ENCODE measurements at places on chromosomes 4 and X.

DNA sequence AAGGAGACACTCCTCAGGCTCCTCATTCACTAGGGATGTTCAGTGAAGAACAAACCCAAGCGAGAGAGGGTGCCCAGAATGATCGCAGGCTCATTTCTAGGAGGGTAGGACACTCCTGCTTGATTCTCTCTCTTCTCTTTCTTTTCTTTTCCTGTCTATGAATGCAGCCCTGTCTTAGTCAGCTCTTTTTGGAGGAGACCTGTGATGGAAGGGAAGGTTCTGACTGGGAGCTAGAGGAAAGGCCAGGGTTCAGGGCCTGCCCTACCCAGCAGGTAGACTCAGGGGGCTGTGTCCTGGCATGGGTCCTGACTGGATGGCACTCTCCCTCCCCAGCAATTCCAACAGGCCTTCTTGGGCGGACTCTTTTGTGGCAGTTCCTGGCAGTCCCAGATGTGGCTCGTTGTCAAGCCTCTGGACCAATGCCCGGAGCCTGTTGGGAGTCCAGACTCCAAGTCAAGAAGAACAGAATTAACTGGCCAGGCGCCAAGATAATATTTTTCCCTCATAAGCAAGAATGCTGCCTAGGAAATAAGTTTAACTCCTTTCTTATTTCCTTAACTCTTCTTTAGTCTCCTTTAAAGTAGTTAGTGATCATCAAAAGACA, 139.4 kb upstream of the SCML1 start:
- no peak for DNase-seq

DNA sequence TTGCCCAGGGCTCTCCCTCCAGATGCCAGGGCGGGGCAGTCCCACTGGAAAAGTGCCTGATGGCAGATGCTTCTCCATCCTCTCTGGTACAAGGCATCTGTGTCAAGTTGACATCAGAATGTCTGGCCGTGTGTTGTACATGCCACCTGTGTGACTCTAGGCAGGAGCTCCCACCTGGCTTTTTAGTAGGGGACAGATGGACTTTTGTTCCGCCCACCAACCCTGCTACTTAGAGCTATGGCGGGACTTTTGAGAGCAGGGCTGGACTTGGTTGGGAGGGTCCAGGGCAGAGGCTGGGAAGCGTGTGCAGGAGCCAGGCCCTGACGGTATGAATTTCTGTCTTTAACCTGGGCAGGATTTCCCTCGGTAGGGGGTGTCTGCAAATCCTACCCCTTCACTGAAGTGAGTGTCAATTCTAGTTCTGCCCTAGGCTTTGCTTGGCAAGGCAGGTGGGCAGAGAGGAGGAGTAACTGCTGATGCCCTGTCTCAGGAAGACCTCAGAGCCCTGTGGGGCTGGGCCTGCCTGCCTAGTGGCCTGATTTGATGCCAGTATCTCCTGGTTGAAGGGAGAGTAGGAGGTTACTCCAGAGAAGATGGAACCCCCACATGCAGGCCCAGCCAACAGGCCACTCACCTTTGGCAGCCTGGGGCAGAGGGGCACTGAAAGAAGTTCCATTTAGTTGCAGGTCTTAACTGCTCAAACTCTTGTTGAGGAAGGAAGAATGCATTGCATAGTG, 99.1 kb downstream of the PJA1 start:
- no peak for DNase-seq

DNA sequence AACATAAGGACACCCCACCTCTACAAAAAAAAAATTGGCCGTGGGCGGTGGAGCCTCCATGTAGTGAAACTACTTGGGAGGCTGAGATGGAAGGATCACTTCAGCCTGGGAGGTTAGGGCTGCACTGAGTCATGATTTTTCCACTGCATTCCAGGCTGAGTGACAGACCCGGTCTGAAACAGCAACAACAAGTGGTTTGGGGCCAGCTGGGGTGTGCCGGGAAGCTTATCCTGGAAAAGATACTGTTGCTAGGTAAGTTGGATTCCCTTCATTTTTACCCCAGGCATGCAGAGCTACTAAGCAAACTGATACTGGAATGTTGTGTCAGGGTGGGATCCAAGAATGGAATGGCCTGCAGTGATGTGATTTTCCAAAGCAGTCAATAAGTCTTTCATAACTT, 57.0 kb downstream of the XAGE2 start:
- DNase-seq, result no peak

GRCh38 chr4:140326395-140326993, 47.0 kb upstream of the SCOC start:
- DNase-seq, result no peak

DNA sequence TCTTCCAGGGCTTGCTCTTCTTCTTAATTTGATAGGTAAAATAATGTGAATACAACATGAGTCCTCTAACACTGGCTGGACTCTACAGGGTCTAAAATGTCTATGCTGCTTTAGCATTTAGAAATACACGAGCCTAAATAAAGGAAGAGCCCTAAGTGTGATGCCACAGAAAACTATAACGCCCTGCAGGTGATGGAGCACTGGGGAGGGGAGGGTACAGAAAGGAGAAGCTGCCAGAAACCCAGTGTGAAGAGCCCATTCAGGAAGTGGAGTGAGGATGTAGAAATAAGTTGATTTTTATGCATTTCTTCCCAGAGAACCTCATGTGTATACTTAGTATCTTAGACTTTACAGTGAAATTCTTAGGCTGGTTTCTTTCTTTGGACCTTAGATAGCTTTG, 83.4 kb downstream of the TNIP2 start:
- DNase-seq, result no peak

GRCh38 chrX:5829469-5829868, 399.2 kb downstream of the NLGN4X start:
- no peak for DNase-seq

DNA sequence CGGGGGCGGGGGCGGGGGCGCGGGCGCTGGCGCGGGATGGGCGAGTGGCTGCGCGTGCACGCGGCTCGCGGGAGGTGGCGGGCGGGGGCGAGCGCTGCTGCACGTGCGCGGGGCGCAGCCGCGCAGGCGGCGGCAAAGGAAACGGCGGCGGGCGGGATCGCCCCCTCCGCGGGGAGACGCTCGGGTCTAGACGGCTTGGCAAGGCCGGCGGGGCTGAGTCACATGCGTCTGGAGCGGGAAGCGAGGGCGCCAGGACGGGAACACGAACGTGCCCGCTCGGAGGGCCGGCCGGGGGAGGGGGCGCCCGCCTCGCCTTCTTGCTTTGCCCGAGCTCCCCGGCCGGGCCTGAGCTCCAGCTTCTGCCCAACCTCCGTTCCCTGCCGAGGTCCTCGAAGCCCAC, 4.3 kb upstream of the HAUS7 start:
- no peak for DNase-seq

- DNase-seq, result no peak
These were observed 43.9 kb upstream of the HMX1 start for GRCh38 chr4:8915201-8916200.

DNA sequence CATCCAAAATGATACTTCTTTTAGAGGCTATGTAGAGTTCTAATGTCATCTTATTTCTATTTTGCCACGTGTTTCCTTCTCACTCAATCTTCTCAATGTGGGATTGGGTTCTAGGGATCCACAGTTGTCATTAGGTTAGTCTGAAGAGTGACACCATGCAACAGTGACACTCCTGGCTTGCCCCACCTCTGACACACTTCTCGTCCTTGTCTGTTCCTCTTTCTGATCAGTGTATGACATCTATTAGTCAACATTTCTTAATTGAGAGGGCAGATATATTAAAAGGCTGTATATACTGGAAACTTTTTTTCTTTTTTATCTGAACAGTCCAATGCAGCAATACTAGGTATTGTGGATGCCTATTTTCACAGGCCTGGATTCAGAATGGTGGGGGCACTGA, 67.6 kb upstream of the GYPA start:
- DNase-seq, result no peak

- DNase-seq, result no peak
These were observed 430.2 kb upstream of the ZFP42 start for GRCh38 chr4:187565416-187565815.

DNA sequence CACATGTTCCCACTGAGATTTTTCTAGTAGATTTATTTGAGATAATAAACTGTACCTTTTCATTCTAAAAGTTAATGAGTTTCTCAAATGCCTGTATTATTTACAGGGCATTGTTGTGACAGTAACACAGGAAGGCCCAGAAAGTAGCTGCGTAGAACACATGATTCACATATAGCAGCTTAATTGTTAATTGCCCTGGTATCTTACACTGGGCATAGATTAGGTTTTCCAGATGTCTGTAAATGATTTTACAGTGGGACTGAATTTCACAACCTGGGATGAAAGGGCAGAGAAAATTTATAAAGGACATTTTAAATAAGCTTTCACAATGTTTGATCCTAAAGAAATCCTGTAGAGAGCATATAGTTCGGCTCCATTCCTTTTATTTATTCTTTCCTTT, 27.6 kb downstream of the UGT8 start:
- DNase-seq, result no peak

- DNase-seq, result no peak
These were observed 67.4 kb downstream of the ZNF827 start for GRCh38 chr4:145871209-145871608.

DNA sequence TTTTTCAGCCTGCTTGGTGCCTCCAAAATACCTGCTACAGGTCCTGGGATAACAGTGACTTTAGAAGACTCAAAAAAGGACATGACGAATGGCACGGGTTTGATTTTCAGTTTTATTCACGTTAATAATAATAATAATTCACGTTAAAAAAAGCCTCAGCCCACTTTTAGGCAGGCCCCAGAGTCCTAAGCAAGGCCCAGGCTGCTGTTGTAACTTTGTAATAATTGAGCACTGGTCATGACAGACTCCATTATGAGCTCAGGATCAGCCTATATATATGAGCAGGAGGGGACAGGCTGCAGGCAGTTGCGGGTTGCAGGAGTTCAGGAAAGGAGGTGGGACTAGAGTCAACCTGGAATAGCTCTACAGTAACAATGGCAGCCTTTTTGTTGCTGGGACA, at the start of gene TMEM31:
TSS of gene TMEM31 (plus strand) at position 301 of the 400 bp plus-strand sequence. CDS start 1,350 bp downstream, outside the sequence.
- no peak for DNase-seq

GRCh38 chr4:121740796-121741409, 24.1 kb downstream of the SMIM43 start:
- DNase-seq, result no peak

DNA sequence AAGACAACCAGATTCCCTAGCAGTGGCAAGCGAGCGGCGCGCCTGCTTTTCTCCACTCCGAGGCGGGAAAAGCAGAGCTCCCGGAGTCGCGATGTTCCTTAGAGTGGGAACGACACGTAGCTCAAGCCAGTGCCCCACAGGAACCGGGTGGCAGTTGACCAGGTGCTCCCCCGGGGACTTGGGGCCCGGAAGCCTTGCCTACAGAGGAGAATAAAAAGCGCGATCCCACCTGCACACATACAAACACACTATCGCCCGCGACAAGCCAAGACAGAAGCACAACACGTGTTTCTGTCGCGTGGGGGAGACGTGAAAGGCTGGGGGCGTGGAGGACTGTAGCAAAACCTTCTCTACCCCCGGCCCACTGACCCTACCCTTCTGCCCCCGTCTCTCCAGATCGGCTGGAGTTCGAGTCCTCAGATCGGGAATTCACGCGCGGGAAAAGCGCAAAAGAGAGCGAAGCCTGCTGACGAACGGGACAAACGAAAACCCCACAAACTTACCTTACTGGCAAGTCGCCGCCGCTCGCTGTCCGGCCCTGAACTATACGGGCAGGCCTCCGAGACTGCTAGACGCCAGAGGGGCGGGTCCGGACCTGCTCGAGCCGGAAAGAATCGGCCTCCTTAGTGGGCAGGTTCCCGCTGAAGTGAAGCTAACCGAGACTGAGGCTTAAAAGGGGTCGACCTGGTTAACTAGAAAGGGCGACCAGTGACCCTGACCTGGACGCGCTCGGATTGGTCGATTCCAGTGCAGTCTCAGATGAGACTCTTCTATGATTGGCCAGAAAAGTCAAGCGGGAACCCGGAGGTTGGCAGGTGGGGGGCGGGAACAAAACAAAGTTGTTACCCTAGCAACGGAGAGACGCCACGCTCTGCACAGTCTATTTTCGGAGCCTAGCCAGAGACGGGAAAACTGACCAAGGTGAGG, at the start of the genes DNAAF6 and NUP62CL:
TSS of gene DNAAF6 (plus strand) at position 842 of the 927 bp plus-strand sequence. CDS start 6,265 bp downstream, outside the sequence.
TSS of gene NUP62CL (minus strand) at position 664 of the 927 bp plus-strand sequence. CDS start 31,287 bp downstream, outside the sequence.
- DNase-seq, result no peak

DNA sequence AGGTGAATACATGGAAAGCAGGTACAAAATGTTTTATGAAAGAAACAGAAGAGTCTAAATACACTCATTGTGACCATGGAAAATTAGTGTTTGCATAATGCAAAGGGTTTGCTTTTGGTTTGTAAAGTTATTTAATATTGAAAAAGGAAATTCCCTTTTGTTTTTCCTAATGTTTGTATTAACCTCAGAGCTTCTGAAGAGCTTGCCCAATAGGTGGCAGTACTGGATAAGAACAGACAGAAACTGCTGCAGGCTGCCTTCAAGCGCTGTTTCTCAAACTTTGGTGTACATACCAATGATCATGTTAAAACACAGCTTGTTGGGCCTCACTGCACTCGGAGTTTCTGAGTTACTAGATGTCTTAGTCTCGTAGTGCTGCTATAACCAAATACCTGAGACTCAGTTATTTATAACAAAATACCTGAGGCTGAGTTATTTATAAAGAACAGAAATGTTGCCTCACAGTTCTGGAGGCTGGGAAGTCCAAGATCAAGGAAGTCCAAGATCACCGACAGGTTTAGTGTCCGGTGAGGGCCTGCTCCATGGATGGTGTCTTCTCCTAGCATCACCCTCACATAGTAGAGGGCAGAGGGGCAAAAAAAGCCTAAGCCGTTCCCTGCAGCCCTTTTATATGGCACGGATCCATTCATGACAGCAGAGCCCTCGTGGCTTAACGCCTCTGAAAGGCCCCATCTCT, 54.2 kb downstream of the SUPT20HL2 start:
- peak; percentile 20 for DNase-seq

DNA sequence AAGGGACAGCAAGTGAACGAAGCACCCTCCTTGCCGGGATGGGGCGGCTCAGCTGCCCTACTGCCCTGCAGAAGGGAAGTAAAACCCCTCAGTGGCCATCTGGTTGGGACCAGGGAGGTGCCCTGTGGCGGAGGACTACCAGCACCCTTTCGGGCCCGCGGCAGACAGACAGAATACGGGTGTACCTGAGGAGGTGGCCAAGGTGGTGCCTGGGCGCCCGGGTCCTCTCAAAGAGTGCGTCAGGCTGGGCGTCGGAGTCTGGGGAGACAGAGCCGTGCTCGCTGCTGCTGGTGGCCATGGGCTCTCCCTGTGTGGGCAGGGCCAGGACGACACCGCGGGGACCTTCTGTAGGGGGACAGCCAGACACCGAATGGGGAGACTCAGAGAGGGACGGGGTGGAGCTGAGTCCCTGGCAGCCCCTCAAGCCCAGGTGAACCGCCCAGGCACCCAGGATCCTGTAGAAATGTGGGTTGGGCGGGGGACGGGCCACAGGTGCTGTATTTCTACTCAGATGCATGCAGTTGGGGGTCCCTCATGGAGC, 29.7 kb downstream of the PDHA1 start:
- no peak for DNase-seq

- no peak for DNase-seq
These were observed 113.1 kb downstream of the SHROOM4 start for GRCh38 chrX:50700921-50701320.

GRCh38 chrX:149829751-149830191, 48.0 kb downstream of the MAGEA9 start:
- DNase-seq, result peak; percentile 68

DNA sequence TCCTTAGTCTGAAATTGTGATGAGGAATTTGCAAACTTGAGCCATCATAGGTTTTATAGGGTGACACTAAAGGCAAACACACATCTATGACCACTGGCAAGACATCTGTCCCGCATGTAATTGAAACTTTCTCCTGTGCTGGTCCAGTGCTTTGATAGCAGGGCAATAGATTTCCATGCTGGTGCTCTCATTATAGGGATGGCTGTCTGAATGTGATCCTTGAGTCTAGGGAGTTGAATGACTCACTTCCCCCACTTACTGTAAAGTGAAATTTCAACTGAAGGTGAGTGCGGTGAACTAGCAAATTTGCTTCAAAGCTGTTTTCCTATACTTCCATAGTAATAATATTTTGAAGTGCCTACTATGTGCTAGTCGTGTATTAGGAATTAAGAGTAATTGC, 1630.0 kb downstream of the STIM2 start:
- no peak for DNase-seq
